Aortic smooth muscle cell (primary cell): ENCODE measurements at places on chromosomes 12 and 14. TPM values are rescaled to one million over a fixed set of nuclear protein-coding genes. Genes with fewer than 3 reads are reported as not detected.

Gene NOC4L
- total RNA-seq = 6.3 and 9.2 TPM in 2 replicates

Gene CLEC2D
- 1.1 and 1.2 TPM in 2 replicates for total RNA-seq

Gene MANSC1
- 4.2 and 6.8 TPM in 2 replicates for total RNA-seq

Gene COCH
- 0.06 TPM in 1 of 2 replicates, not detected in the other for total RNA-seq

Gene DCD
- not detected in 2 replicates for total RNA-seq
